ENCODE measurements at places on chromosomes 5 and 9.

- DNase-seq = no peak
Observed at GRCh38 chr5:42751044-42751443, 5.6 kb upstream of the CCDC152 start.

DNA sequence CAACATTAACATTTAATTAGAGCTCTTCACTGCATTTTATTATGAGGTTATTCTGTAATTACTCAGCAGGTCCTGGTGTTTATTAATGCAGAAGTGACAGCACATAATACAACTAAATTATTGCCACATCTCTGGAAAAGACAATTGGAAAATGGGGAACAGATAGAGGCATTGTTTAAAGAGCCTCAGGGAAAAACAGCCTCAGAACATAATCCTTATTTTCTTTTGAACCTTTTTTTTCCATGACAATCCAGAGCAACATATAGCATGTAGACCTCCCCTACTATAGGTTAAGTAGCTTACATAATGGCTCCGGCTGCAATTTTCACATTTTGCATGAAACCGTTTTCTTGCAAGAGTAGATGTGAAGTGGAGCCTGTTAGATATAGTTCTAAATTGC is 87.2 kb downstream of the RMI1 start:
- DNase-seq = no peak

DNA sequence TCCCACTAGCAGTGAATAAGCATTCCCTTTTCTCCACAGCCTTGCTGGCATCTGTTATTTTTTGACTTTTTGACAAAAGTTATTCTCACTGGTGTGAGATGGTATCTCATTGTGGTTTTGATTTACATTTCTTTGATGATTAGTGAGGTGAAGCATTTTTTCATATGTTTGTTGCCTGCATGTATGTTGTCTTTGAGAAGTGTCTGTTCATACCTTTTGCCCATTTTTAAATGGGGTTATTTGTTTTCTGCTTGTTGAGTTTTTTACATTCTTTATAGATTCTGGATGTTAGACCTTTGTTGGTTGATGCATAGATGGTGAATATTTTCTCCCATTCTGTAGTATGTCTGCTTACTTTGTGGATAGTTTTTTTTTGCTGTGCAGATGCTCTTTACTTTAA is 171.7 kb downstream of the SREK1 start:
- DNase-seq = no peak

- DNase-seq = no peak
Observed at GRCh38 chr5:137454671-137455070, 44.5 kb downstream of the SPOCK1 start.

- DNase-seq = peak; percentile 7
Observed at GRCh38 chr5:32172923-32173266, 1.2 kb downstream of the GOLPH3 start.

DNA sequence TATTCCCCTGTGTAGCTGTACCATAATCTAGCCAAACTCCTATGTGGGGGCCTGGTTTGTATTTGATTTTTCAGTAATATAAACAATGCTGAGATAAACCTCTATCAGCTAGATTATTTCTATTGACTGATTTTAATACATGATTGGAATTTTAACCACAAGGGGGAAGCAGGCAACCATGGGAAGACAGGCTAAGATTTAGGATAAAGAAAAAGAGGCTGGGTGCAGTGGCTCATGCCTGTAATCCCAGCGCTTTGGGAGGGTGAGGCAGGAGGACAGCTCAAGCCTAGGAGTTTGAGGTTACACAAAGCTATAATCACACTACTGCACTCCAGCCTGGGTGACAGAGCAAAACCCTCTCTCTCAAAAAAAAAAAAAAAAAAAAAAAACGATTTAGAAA is 18.1 kb upstream of the GPX3 start:
- no peak for DNase-seq

DNA sequence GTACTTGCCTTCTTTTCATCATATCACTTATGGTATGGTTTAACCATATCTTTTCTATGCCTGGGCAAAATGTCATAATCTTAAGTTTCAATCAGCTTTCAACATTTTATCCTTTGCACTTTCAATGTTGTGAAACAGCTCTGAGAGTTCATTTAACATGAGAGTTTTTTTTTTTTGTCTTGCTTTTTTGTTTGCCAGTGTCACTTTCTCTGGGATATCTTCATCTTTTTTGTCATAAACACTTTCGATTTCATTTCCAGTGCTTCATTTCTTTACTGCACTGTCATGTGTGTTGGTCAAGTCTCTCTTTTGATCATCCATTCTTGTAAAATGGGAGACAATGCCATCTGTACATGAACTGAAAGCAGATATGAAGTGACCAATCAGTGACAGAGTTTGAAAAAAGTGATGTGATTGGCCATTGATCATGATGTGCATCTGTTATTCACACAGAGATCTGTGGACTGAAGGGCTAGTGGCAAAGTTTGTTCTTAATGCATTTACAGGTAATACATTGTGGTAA is 7.5 kb upstream of the POU5F2 start:
- DNase-seq = no peak

DNA sequence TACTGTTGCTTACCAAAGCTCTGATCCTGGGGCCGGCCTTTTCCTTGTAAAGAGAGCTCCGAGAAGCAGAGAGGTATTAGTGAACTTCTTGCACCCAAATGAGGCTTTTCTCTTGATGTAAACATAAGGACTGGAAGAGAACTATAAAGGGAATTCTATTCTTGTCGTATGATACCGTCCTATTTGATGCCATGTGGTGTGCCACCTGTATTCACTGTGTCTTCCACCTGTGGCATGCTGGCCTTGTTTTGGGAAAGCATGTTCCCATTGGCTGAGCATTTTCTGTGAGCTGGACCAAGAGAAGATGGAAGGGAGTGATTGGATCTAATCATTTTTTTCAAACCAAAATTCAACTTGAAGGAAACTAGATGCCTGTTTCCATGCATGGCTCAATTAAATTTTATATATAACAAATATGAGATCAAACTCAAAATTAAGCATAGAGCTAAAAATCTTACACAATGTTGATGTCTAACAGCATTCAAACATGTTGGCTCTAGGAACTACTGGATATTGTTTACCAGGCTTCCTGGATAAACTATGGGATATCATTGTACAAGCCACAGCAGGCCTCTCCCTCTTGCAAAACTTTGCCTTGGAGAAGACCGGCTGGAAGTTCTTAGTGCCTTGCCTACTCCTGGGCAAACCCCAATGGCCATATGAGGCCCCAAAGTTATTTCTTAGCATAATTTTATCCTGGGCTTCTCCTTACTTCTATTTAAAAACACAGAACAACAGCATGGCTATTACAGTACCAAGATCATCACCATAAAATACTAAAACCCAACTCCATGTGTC is 115.3 kb downstream of the TSSK1B start:
- no peak for DNase-seq

DNA sequence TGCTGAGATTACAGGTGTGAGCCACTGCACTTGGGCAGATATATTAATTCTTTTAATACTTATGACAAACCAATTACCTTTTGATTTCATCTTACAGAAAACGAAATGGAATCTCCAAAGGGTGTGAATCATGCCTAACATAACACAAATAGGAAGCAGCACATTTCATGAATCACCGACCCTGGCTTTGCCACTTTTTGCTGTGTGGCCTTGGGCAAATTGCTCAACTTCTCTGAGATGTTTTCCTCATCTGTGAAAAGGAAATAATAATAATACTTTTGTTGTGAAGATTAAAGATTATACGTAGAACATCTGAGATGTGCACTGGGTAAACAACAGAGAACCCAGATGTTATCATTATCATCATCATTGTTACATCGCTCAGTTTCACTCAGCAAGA is 50.7 kb upstream of the FREM1 start:
- no peak for DNase-seq

DNA sequence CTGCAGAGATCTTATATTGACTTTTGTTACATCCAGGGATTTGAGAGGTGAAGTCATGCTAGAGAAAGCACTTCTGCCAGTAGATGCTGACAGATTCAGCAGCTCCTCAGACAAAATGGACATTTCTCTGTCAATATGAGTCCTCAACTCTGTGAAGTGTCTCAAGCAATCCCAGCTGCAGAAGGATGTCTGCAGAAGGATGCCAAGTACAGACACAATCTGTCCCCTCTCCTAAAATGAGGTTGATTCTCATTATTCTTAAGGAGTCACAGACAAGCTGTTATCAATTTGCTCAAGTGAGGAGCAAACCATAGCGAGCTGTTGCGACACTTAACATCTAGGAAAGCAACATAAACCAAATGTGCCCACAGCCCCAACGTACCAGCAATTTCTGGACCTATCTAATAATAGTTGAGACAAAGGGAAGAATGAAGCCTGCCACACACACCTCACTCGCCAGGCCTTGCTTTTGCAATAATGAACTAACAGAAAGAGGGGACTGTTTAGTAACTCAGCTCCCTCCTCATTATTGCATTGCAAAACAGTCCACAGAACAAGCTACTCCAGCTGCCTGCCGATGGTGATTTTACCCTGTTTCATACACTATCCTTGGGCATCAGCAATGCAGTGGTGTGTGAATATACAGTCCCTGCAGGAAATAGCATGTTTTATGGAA is 364.2 kb upstream of the PDE4D start:
- DNase-seq = no peak

DNA sequence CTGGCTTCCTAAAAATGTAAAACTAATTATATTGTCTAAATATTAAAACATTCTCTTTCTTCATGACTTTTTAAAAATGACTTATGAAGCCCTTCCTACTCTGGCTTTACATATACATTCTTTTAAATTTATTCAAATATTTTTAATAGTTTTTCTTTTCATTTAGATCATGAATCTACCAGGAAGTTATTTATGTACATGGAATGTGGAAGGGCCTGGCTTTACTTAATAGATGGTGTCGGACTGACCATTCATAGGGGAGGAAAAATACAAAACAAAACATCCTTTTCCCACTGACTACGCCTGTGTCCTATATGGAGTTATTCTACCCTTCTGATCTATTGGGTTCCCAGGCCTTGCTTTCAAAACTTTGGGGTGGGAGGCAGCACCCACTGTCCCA is 129.8 kb downstream of the MACROH2A1 start:
- DNase-seq = no peak

GRCh38 chr5:106121972-106122605 is 1548.6 kb downstream of the EFNA5 start:
- no peak for DNase-seq

DNA sequence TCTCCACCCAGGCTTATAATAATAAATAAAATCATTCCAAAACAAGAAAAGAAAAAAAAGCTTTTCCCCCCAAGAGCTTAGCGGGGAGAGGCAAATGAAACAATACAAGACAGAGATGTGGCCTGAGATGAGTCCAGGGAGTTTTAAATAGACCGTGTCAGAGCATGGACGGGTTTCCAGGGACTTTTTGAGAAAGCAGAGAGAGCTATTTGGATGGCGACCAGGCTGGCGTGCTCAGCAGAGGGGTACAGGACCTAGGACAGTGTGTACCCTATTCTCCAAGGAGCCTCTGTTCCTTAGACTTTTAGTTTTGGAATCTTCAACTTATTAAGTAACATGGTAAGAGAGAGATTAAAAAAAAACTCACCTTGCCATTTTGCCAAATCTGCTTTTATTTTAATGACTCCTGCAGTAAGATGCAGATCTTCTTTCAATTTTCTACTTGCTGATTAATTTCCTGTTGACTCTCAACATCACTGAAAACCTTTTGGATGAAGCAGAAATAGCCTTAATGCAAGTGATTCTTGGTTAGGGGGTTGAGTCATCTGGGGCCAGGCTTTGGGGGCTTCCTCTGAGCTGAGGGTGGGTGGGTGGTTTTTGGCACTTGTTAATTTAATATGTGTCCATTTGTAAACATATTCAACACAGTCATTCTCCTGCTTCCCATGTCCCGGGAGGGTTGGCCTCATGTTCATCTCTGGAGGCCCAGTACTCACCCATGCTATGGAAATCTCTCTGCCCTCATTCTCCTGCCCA is 49.6 kb upstream of the OSMR start:
- DNase-seq = no peak

DNA sequence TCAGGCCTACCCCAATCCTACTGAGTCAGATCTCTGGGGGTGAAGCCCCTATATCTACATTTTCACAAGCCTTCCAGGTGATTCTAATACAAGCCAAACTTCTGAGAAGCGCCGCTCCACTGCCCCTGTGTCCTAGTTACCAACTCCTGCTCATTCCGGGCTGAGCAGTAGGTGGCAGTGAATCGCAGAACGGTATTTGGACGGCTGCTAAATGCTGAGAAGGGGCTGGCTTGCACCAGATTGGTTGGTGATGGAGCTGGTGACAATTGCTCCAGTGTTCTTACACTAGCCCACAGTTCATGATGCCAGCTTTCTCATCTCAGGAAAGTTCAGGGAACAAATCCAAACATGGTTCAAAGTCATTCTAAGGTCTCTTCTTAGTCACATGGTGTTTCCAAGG is 31.1 kb upstream of the FGF1 start:
- DNase-seq = peak; percentile 23

DNA sequence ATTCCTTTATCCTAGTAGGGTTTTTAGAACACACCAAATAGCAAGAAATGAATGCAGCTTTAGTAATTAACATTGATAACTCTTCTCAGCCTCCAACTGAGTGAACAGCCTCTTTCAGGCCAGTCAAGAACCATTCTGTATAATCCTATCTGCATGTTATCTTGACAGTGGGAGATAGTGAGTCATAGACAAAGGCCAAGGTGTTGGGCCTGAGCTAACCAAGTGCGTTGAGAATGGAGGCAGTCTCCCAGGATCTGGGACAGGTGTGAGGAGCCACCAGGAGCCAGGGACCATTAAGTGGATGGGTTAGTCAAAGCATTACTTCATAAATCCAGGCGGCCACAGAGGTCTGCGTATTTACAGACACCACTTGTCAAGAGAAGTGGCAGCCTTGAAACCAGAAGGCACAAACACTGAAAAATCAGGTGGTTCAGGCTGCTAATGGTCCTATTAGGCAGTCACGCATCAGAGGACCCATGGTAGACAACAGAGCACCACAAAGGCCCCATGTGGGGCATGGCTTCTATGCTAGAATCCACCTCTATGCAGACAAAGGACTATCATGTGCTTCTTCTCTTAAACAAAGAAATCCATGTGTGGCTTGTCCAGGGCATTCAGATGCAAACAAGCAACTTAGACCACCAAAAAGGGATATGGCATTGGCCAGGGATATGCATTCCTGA is 409.7 kb upstream of the PIK3R1 start:
- no peak for DNase-seq

- DNase-seq = no peak
Observed at GRCh38 chr5:142969186-142969585, 199.0 kb downstream of the ARHGAP26 start.

- DNase-seq = no peak
Observed at GRCh38 chr9:101486693-101487442, 46.8 kb upstream of the RNF20 start.

DNA sequence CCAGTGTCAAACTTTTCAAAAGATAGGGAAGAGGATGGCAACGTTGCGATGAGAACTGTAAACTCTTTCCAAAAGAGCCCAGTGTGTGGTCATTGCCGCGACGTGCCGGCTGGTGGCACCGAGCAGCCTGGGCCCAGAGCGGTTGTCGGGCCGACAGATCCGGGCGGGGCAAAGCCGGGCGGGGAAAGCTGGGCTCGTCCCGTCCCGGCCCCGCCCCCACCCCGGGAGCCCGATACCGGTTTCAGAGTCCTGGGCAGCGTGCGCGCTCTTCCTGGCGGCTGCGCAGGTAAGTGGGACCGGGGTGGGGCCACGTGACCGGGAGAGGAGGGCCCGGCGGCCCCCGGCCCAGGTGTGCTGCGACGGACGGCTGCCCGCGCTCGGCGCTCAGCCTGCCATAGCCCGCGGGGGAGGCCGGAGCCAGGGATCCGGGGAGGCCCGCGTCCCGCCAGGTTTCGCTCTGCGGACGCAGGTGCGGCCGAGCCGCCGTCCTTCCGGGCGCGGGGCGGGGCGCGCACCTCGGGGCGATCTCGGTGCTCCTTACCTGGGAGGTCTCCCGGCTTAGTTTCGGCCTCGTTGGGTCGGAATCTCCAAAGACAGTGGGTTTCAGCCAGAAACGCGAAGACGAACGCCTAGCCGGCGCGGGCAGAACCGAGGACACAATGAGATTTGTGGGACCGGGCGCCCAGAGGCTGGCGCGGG is at the start of gene MARVELD2:
Gene MARVELD2, plus strand, starts transcription at position 232 of the 699 bp plus-strand sequence. CDS start 4,270 bp downstream, outside the sequence.
- peak; percentile 35 for DNase-seq
